Ovary (tissue), 10 donors: ENCODE measurements at places on chromosomes 1 and 21. TPM values are rescaled to one million over a fixed set of nuclear protein-coding genes. Genes with fewer than 3 reads are reported as not detected.

- no peak for DNase-seq
Observed at GRCh38 chr1:206723462-206723804, 38.7 kb downstream of the MAPKAPK2 start.

- no peak for DNase-seq
Observed at GRCh38 chr1:11169202-11169601, 20.0 kb upstream of the ANGPTL7 start.

GRCh38 chr1:52786148-52786547 is 56.4 kb upstream of the ZYG11A start:
- DNase-seq: no peak

DNA sequence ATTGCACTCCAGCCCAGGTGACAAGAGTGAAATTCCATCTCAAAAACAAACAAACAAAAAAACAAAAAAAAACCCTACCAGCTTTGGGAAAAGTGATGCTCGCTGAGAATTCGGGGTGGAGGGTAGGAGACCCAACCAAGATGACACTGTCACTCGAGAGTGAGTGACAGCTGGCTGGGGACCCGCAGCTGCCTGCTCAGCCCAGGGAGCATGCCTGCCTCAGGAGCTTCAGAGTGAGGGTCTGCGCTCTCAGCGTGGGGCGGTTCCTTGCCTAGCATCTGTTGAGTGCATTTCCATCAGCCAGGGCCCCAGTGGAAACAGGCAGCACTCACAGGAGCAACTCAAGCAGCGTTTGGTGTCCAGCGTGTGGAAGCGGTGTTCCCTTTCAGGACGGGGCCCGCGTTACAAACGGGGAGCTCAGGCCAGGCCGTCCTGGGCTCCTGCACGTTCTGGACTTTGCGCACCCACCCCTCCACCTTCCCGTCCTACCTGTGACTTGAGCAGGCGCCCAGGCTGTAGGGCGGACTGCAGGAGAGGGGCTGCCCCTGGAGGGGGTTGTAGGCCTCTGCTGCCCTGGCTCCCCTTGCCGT is 5.9 kb downstream of the CSTB start:
- no peak for DNase-seq

DNA sequence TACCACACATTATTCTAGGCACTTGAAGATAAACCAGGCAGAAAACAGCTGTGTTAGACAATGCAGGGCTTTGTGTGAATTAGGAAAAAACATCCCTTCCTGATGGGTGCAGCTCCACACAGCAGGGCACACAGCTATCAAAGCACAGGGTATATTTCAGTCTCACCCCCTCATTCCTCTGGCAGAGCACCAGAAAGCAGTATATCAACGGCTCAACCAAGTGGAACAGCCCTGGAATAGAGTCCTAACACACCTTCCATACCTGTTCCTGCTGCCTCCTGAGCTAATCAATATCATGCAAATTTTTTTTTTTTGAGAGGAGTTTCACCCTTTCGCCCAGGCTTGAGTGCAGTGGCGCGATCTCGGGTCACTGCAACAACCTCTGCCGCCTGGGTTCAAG is 32.1 kb downstream of the LYST start:
- no peak for DNase-seq

DNA sequence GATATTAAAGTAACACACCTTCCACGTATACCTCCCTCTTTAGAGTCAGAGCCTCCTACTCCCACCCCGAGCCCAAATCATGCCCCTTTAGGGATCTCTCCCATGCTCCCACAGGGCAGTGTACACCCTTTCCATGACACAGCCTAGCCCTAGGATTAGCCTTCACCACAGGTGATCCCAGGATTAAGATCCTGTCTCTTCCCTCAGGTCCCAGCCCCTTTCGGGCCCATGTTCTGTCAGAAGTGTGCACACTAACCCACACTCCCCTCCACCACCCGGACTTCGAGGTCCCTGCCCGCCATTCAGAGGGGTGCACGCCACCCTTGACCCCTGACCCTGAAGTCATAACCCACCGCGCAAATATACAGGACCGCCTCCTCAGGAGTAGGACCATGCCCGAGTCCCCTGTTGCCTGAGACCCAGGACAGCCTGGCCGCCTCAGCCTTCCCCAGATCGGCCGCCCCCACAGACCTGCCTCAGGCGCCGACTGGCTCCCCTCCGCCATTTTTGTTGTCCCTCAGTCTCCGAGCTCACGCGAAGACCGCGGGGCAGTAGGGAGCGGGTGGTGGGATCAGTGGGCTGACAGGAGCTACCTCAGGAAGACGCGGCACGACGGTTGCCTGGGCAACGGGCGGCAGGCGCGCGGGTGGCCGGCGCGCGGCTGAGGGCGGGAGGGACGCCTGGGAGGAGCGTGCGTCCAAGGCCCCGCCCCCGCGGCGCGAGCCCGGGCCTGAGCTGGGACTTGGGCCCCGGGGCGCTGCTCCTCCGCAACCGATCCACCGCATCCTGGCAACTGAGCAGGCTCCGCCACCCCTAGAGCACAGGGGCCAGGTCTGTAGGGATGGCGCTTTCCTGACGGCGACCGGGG is at the start of gene AGBL4:
TSS of gene AGBL4 (minus strand) at position 663 of the 868 bp plus-strand sequence.
- DNase-seq: peak; percentile 32

GRCh38 chr1:209627732-209628196 is 24.5 kb downstream of the LAMB3 start:
- peak; percentile 76 for DNase-seq

DNA sequence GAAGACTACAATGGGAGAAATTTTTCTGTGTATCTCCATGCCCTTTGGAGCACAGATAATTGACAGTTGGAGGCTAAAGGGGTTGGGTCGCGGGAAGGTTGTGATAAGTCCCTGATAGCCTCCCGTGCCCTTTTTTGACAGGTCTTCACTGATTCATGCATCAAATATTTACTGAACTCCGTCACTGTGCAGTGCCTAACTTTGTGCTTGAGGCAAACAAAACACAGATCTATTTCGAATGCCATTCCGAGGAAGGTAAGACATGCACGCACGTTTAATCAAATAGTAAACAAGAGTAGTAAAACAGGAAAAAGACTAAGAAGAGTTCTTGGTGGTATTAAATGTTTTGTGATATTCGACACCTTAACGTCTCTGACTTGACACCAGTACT is 494 bp upstream of the PIP5K1A start:
- DNase-seq: no peak

DNA sequence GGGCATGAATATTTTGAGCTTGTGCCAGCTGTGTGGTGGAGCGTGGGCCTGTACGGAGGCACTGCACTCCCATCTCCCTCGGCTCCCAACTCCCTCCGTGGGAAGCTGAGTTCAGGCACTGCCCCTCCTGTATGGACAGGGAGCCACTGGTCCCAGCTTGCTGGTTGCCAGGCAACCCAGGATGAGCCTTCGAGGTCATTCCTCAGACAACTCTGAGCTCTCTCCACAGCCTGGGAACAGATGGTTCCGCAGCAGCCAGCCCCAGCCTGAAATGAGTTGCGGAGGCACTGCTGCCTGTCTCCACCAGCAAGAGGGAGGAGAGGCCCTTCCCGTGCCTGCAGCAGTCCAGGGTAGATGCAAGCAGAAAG is 58.4 kb upstream of the TENT5B start:
- peak; percentile 52 for DNase-seq

GRCh38 chr1:234855851-234856250 is 245.9 kb upstream of the IRF2BP2 start:
- DNase-seq: no peak

- no peak for DNase-seq
Observed at GRCh38 chr1:63320022-63320721, 2.2 kb upstream of the FOXD3 start.

DNA sequence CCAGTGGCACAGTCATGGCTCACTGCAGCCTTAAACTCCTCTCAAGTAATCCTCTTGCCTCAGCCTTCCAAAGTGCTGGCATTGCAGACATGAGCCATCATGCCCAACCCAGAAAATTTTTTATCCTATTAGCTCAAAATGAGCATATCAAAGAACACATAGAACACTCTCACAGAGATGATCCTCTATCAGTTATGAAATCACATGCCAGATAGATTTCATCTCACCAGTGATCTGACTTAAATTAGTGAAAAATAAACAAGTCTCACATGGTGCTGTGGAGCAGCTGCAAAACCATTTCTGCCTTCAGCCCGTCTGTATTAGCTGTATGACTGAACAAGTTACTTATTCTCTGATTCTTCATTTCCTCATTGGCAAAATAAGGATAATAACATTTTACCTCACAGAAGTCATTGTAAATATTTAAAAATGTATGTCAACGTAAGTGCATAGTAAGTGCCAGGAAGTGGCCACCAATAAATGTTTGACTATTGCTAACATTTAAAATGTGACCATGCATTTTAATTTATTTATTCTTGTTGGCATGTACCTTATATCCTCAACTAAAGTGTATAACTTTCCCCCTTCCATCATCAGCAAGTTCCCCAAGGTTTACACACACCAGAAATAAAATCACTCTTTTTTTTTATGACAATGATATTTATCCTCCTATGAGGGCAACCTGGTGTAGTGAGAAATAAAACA is 29.0 kb upstream of the SLC19A2 start:
- DNase-seq: no peak

The LIPI gene
- 0.18 TPM for polyA plus RNA-seq

DNA sequence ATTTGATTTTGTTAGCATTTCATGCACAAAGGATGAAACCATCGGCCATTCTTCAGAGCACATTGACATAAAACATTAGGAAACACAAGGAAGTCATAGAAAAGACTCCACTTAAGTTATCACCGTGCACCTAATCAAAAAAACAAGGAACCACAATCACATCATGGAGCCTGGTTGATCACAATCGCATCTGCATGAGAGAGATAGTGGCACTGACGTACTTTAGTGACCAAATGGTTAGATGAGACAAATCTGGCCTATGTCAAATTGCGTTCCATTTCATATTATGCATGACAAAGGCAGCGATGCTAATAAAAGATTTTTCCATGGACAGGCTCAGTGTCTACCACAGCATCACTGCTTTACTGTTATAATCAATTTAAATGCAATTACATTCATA is 571.8 kb upstream of the ADGRL2 start:
- DNase-seq: no peak

GRCh38 chr1:55384637-55385036 is 169.5 kb upstream of the USP24 start:
- DNase-seq: no peak

GRCh38 chr21:15850645-15851044 is 120.9 kb downstream of the USP25 start:
- no peak for DNase-seq

DNA sequence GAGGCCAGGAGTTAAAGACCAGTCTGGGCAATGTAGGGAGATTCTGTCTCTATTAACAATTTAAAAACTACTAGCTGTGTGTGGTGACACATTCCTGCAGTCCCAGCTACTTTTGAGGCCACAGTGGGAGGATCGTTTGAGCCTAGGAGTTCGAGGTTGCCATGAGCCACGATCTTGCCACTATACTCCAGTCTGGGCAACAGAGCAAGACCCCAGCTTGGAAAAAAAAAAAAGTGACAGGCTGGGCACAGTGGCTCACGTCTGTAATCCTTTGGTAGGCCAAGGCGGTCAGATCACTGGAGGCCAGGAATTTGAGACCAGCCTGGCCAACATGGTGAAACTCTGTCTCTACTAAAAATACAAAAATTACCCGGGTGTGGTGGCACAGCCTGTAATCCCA is 26.8 kb downstream of the HP1BP3 start:
- DNase-seq: no peak

DNA sequence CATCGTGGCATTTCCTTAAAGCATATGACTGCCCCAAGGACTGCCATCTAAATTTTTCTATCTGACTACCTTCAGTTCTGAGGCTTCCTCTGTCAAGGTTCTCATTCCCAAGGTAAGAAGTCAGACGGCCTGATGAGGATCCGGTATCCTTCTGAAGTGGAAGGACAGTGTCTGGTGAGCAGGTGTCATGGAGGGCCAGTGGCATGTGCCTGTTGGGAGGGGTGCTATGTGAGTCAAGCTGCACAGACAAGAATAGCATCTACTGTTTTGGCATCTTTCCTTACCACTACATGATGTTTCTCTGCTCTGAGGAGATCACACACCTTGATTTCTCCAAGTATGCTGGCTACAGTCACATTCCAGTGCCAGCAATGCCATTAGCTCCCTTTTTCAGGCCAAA is 99.6 kb upstream of the RGS1 start:
- no peak for DNase-seq

GRCh38 chr1:21663248-21663950 is 5.8 kb downstream of the RAP1GAP start:
- no peak for DNase-seq

The PRELP gene
- 97.8 TPM for polyA plus RNA-seq

The C1orf226 gene
- polyA plus RNA-seq: 1.5 TPM

DNA sequence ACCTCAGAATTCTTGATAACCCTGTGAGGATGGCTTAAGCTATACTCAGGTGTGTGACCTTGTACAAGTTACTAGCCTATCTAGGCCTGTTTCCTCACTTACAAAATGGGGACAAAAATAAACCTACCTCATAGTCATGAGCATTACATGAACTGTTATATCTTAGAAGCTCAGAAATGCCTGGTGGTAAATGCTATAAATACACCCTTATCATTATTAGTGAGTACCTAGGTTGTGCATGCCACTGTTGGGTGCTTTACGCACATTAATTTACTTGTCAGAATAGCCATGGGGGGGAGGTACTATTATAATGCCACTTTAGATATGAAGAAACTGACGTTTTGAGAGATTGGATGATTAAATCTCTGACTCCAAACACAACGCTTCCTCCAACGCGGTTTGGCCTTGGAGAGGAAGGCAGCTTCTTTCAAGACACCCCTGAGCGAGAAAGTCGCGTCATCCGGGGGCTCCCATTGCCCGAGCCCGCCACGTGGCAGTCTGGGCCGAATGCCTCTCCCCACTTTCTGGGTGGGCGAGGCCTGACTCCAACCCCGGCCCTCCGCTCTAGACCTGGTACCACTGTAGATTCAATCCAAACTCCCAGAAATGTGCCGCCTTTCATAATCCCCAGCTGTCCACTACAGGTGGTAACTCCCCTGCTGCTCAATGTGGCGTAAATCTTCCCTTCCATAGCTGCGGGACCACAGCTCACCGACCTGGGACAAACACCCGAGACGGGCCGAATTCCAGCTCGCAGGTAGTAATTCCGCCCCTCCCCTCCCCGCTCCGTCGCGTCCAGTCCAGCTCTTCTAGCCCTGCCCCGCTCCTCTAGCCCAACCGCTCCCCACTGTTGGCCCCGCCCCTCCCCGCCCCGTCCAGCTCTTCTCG is 771 bp upstream of the RAD54L start:
- DNase-seq: peak; percentile 70

DNA sequence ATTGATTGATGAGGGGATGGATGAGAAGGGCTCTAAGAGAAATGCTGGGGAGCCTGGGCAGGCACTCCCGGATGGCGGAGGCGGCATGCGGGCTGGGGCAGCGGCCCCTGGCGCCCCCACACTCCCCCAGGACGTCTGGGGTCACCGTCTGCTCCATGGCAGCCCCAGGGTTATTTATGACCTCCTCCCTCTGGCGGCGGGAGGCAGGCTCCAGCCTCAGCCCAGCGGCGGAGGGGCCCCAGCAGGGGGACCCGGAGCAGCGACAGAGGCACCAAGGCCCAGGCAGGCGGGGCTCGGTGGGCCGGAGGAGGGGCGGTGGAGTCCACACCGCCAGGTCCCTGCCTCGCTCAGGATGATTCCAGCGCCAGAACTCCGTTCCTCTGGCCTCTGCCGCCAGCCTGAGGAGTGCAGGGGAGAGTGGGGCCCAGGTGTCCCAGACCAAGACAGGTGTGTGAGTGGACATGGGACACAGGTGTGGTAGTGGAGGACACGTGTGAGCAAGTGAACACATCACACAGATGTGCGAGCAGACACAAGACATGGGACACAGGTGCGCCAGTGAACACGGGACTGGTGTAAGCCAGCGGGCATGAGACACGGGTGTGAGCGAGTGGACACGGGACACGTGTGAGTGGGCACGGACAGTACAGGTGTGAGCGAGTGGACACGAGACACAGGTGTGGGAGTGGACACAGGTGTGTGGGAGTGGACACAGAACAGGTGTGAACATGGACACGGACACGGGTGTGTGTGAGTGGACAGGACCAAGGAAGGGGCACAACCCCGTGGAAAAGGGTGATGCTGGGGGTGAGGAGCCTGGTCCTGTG is 2.5 kb upstream of the SAMD11 start:
- peak; percentile 52 for DNase-seq
